HepG2 (cell line): ENCODE measurements at places on chromosomes 7 and 10.
A peak's percentile ranks its signal among the peaks of the same experiment; 100 is the strongest.

DNA sequence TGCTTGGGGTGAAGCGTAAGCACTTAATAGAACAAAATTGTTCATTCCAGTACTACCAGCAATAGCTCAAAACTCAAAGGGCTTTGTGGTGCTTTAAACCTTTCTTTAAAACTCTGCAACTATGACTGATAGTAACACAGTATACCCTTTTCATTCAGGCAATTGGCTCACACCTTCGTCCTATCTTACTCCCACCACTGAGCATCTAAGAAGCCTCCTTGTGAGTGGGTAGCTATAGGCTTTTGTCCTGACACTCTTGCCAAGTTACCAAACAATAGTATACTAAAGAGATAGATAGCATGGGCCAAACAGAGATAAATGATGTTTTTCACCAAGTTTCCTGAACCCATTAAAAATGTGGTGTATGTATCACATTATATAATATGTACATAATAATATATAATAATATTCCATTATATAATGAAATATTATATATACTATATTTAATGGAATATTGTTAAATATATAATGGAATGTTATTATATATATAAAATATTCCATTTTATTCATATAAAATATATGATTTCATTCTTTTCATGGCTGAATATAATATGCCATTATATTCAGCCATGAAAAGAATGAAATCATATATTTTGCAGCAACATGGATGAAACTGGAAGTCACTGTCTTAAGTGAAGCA, 96.2 kb downstream of the TES start:
- no peak for DNase-seq

DNA sequence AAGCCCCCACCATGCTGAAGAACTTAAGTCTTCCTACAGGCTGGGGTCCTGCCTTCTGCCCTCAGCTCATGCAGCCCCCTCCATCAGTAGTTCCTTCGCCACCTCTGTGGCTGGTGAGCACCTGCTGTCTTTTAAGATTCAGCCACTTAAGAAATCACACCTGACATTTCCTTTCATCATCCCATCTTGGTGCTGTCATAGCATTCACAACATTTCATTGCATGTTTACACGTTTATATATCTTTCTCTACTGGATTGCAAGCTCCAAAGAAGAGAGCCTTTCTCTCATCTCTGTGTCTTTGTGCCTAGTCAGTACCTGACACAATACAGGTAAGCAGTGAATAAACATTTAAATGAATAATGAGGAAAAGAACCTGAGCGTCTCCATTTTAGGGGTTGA, 38.3 kb downstream of the SND1 start:
- DNase-seq = no peak

DNA sequence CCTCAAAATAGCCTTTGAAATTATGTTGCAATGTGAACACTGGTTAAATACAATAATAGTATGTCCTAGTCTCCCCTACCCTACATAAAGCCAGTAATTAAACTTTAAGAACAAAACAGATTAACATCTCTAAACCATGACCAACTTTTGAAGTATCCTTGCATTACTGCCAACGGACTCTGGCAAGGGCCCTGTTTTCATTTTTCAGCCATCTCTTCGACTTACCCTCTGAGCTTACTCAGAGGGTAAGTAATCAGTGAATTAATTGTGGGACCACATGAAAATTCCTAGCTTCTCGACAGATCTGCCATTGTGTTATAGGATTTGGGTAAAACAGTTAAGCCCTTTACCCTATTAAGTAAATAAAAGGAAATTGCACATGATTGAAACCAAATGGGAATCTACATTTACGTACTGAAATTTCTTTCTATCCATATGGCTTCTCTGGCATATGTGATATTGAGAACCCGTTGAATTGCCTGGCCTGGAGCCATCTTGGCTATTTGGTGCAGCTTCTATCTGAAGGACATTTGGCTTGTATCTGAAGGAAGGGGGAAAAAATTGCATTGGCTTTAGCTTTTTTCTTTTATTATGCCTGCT, 39.6 kb downstream of the DYNC1I1 start:
- no peak for DNase-seq

- DNase-seq = no peak
Observed at GRCh38 chr7:153948060-153948459, 104.1 kb upstream of the DPP6 start.

DNA sequence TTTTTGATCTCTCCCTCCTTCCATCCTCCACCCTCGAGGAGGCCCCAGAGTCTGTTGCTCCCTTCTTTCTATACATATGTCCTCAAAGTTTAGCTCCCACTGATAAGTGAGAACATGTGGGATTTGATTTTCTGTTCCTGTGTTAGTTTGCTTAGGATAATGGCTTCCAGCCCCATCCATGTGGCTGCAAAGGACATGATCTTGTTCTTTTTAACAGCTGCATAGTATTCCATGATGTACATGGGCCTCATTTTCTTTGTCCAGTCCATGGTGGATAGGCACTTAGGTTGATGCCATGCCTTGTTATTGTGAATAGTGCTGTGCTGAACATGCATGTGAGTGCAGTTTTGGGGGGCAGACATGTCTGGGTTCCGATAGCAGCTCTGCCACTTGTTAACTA, 51.4 kb downstream of the GATA3 start:
- no peak for DNase-seq

GRCh38 chr10:102235598-102235920, 5.8 kb downstream of the PITX3 start:
- no peak for DNase-seq

DNA sequence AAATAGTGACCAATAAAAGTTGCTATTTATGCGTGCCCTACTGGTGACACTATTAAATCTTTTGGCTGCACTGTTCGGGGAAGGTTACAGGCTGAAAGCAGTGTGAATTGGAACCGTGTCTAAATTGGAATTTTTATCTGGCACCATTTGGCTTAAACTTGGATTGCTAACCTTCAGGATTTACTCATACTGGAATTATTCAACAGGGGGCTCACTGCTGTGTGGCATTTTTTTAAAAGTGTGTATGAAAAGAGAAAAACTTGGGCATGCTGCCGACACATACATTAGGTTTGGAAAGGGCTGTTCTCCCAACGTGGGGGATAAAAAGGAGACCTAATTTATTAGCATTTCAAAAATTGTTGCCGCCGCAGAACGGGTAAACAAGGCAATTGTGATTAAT, 537.9 kb upstream of the MGMT start:
- no peak for DNase-seq

- DNase-seq = no peak
Observed at GRCh38 chr7:133741703-133742102, 385.4 kb upstream of the LRGUK start.

GRCh38 chr7:466465-467191, 53.0 kb downstream of the PDGFA start:
- DNase-seq = no peak

- DNase-seq = no peak
Observed at GRCh38 chr10:110392868-110393740, 88.4 kb upstream of the SMNDC1 start.

- no peak for DNase-seq
Observed at GRCh38 chr7:135320268-135320667, 86.6 kb downstream of the STRA8 start.

DNA sequence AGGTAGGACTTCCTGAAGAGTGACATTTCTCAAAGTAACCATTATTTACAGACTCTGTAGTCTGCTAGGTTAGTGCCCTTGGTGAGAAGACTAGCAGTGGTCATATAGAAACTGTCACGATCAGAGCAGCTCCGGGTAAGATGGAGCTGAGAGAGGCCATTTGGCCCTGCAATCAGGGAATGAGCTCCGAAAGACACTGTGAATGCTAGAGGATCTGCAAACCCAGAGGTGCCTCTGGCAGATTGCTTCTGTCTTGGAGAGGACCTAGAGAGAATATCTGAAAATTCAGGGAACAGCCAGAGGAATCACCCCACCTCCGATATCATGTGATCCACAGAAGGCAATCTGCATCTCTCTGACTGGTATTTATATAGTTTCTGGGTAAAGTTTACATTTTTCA, 246.9 kb upstream of the KMT2E start:
- DNase-seq = no peak

- peak; percentile 5 for DNase-seq
Observed at GRCh38 chr10:53997953-53998352, 803.1 kb downstream of the PCDH15 start.

GRCh38 chr10:60809157-60809556, 30.9 kb downstream of the CDK1 start:
- DNase-seq = no peak

GRCh38 chr10:84542522-84543490, 214.4 kb downstream of the CCSER2 start:
- no peak for DNase-seq

GRCh38 chr7:92590711-92591310, 621 bp upstream of the FAM133B start:
- DNase-seq = no peak
